ENCODE measurements at places on chromosomes 5 and 9.

- DNase-seq: no peak
These were observed 2.3 kb upstream of the GNAQ start for GRCh38 chr9:78033870-78034269.

GRCh38 chr5:136035837-136036236, 7.0 kb downstream of the TGFBI start:
- no peak for DNase-seq

GRCh38 chr9:127090341-127090985, 32.0 kb downstream of the ANGPTL2 start:
- DNase-seq: no peak

GRCh38 chr9:130200038-130200849, 28.0 kb downstream of the NCS1 start:
- DNase-seq: no peak

DNA sequence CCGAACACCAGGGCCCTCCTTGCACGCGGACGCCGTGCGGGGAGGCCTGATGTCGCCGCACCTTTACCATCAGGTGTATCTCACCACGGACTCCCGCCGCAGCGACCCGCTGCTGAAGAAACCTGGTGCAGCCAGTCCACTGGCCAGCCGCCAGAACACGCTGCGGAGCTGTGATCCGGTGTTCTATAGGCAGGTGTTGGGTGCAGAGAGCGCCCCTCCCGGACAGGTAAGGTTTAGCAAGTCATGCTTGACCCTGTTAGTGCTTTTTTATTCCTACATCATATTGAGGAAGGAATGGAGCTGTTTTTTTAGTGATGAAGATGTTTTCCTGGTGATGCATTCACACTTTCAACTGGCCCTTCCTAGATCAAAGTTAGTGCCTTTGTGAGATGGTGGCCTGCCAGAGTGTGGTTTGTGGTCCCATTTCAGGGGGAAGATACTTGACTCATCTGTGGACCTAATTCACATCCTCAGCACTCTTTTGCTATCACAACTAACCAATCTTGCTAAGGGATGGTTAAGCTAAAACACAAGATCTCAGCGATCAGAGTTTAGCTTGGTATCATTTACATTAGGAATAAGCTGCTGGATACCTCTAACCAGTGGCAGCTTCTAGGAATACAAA, 2.7 kb downstream of the PCDHGC3 start:
- DNase-seq: no peak

- DNase-seq: no peak
These were observed 391.6 kb downstream of the DMRTA1 start for GRCh38 chr9:22838266-22838665.

- DNase-seq: no peak
These were observed 39.2 kb downstream of the CFAP90 start for GRCh38 chr5:7811715-7812114.

DNA sequence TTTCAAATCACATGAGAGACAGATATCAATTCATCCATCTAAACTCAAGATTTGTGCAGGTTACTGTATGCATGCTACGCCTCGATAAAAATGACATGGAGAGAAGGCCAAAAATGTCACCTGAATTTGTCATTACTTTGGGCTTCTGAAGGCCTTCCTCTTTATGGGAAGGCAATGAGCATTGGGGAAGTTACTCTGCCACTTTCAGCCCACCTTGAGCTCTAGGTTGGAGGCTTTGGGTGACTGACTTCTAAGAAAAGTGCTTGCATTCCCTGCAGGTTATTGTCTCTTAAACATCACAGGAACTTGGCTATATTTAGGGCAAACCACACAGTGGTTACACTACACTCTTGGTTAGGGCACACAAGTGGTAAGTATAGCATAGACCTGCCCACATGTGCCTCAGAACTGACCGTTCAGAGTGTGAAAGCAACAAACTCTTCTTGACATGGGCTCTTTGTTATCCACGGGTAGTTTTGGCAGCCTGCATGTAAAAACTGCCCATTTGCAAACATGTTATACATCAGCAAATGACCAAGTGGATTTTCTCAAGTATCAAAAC, 169.5 kb downstream of the ZNF608 start:
- DNase-seq: no peak

DNA sequence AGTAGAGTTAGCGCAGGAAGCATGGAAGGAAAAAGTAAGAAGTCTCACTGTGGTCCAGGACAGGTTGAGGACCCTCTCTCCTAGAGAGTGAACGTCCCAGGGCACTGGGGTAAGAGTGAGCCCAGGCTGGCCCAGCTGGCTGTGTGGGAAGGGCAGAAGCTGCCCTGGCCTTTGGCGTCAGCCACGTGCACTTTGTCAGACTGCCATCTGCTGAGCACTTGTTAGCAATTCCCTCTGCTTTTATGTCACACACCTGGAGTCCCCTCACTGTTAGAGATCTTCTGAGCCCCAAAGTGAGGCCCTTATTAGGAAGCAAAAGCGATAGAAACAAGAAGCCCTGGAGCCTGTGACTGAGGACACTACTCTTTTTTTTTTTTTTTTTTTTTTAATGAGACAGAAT, 79.1 kb downstream of the UGCG start:
- DNase-seq: no peak

GRCh38 chr5:138448481-138449398, 9.9 kb downstream of the REEP2 start:
- no peak for DNase-seq

- DNase-seq: no peak
These were observed 57.5 kb downstream of the CDH6 start for GRCh38 chr5:31251032-31251431.

- DNase-seq: no peak
These were observed 114.7 kb downstream of the GDNF start for GRCh38 chr5:37725185-37725584.

DNA sequence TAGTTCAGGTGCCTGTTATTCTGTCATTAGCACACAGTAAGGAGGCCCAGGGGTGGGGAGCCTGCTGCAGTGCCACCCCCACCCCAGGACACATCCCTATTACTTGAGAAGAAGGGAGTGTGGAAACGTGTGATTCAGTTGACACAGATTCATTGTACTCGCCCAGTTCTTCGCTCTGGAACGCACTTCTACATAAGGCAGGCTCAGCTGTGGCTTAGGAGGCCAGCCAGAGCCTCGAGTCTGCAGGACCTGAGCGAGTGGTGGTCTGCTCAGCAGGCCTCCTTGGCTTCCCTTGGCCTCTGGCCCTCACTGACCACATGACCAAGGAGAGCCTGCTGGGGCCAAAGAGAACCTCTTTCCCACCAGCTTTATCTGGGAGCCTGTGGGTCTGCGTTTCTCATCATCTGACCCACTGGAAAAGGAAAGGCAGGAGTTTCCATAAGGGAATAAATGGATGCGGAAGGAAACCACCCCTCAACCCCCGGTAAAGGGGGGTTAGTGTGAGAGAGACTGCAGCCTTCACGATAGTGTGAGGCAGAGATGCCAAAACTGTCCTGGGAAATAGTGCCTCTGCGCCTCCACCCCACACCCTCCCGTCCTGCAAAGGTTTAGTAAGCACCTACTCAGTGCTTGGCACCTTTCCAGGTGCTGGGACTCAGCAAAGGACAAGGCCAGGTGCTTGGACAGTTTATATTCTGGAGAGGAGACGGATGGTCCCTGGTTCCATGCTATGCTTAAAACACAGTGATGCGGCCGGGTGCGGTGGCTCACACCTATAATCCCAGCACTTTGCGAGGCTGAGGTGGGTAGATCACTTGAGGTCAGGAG, 73.7 kb downstream of the PPARGC1B start:
- DNase-seq: no peak

DNA sequence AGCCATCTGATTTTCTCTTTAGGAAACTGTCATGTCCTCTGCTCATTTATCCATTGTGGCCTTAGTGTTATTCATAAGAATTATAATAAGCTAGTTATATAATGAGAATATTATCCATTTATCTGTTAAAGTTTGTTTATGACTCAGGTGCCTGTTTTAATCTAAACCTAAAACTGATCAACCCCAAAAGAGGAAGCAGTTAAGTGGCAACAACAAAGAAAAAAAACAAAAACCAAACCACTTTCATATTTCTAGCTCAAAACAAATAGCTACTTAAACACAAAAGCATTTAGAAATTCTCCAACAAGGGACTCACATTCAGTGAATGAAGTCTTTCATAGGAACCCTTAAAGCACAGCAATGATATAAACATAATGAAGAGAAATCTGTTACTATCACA, 116.4 kb downstream of the APBA1 start:
- no peak for DNase-seq

DNA sequence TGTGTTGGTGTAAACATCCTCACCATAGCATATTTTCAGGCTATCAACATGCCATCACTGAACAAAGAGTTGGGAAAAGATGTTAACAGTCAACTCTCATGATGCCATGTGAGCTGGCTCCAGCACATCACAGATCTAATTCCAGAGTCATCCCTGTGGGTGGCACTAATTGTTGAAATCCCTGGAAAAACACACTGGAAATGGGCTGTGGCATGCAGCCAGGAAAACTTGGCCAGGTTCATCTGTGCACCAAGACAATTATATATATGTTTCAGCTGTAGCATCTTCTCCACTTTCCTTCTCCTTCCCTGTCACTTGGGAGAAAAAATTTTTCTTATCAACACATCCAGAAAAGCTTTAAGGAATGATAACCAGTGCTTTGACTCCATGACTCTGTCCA, 313.7 kb downstream of the TRIM32 start:
- DNase-seq: no peak

GRCh38 chr9:70465398-70465797, 50.9 kb upstream of the KLF9 start:
- no peak for DNase-seq

- no peak for DNase-seq
These were observed 40.8 kb downstream of the PRRC1 start for GRCh38 chr5:127558273-127558672.

DNA sequence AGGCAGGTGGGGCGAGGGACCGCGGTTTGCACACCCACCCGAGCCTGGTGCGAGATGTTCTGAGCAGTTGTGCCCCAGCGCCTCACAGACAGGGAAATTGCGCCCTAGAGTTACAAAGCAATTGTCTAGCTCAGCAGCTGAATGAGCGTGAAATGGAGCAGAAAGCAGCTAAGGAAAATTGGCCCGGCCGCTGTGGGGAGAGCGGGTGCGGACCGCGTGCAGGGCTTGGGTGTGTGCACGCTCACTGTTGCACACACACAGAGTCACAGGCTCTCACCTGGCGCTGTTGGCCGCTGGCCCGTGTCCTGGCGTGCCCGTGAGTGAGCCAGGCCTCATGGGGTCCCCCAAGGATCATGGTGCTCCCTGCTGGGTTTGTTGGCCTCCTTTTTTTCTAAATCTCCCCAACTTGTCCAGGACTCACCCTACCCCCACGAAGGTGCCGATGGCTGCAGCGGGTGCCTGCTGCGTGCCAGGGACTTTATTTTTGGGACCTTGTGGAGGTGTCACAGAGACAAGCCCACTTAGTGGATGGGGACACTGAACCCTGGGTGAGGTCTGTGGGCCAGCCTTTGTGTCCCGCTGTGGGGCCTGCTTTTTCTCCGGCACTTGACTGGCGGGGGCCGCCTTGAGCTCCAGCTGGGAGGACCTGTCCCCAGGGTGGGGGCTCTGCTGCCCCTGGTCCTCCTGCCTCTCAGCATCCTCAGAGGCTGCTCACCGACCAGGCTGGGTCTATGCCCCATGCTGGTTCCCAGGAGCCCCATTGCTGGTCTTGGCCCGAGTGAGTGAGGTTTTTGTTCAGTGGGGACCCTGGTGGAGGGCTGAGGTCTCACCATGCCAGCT, 5.2 kb downstream of the RXRA start:
- DNase-seq: no peak

GRCh38 chr9:134059188-134059641, 8.6 kb downstream of the BRD3 start:
- DNase-seq: no peak

- DNase-seq: peak; percentile 16
These were observed 150.1 kb downstream of the OSTF1 start for GRCh38 chr9:75238311-75238976.

DNA sequence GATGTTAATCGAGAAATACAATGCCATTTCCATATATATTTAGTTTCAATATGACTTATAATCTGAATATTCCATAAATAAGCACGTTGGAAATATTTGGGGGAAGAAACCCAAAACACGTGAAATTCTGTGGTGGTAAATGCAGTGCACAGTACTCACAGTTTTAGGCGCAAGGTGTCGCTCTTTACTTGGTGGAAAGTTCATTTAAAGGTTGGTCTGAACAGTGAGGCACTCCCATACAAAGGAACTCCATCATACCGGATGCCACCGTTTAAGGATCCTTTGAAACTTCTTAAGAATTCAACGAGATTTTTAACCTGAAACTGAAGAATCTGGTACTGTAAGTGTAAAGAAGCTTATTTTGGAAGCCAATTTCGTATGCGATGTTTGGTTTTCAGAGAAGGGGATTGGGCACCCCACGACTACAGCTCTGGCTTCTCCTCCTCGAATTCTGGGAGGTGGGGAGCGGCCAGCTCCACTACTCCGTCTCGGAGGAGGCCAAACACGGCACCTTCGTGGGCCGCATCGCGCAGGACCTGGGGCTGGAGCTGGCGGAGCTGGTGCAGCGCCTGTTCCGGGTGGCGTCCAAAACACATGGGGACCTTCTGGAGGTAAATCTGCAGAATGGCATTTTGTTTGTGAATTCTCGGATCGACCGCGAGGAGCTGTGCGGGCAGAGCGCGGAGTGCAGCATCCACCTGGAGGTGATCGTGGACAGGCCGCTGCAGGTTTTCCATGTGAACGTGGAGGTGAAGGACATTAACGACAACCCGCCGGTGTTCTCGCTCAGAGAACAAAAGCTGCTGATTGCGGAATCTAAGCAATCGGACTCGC, at the start of gene PCDHA11:
PCDHA11 (plus strand) TSS at position 237 of the 834 bp plus-strand sequence; CDS start at position 384, 147 bp downstream.
- DNase-seq: no peak

- no peak for DNase-seq
These were observed 726 bp upstream of the PSMB7 start for GRCh38 chr9:124415852-124416484.

DNA sequence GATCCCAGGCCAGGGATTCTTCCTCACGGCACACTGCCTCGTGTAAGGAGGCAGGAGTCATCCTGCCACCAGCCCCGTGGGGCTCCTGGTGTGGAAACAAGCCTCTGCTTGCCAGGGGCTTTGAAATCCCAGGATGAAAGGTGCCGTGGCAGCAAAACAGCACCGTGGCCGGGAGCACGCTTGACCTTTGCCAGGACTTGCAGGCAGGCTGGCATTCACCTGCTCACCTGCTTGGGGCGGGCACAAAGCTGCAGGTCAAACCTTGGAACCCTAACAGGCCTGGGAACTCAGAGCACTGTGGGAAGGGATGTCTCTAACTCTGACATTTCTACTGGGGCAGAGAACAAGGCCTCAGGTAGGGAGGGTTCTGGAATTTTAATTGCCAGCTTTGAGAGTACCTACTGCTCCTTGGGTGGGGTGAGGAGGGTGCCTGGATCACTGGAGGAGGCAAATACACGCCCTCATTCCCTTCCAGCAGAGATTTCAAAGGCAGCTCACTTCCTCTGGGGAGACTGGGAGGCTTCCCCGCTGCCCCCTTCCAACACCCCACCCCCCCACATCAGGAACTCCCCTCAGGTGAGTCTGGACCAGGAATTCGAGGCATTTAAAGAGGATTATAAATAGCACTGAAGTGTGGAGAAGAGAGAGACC, 45.6 kb upstream of the STXBP1 start:
- no peak for DNase-seq

GRCh38 chr9:69762527-69762926, 2.7 kb upstream of the PTAR1 start:
- no peak for DNase-seq
